ENCODE measurements at places on chromosomes 7 and 10. TPM values are rescaled to one million over a fixed set of nuclear protein-coding genes. Genes with fewer than 3 reads are reported as not detected.

- no peaks in the 10 kb centered on the region for H3K27me3 ChIP-seq
- H3K4me3 ChIP-seq = no peak overlapping the region
- H3K36me3 ChIP-seq = no peaks in the 10 kb centered on the region
These were observed 74.0 kb downstream of the INHBA start for GRCh38 chr7:41628901-41629300.

- H3K4me3 ChIP-seq = no peak overlapping the region
- H3K36me3 ChIP-seq = no peaks in the 10 kb centered on the region
- DNase-seq = no peak
- no peak overlapping the region for H3K27ac ChIP-seq
- peaks cover 8% of the 10 kb centered on the region for H3K4me1 ChIP-seq
These were observed 33.7 kb downstream of the DDC start for GRCh38 chr7:50531401-50531911.

The TRPV5 gene
- total RNA-seq = not detected

The ITGA8 gene
- total RNA-seq = not detected

GRCh38 chr10:11612021-11613001 lies 861 bp upstream of the USP6NL start:
- H3K36me3 ChIP-seq = no peaks in the 10 kb centered on the region
- peaks cover 24% of the 10 kb centered on the region for H3K4me1 ChIP-seq
- H3K27me3 ChIP-seq = no peaks in the 10 kb centered on the region
- DNase-seq = no peak

DNA sequence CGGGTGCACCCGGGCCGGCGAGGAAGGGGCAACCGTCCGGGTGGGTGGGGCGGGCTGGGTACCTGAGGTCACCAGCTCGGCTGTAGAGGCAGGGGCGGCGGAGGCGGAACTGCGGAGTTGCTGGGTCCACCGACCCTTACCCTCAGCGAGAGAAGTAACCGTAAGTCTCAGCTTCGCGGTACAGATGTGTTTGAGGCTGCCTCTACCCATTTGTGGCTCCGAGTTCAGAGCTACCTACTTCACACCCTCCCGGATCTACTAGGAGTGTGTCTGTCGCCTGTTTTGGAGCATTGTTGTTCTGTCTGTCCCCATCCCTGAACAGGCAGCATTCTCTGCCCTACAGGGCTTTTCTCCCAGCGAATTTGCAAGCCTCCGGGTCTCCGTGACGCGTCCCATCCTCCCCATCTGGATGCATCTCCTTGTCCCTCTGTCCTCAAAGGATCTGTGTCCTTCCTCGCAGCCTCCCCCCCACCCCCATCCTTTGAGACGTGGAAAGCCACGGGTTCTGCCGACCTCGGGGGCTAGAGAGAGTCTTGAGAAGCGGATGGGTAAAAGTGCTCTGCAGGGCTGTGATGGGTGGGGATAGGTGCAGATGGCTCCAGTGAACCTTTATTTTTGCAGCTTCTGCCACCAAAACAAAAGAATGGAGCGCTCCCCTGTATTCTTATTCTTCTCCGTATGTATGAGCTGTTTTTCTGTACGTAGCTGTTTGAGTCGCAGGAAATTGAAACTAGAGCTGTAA lies 757 bp downstream of the ANKIB1 start:
- no peaks in the 10 kb centered on the region for H3K36me3 ChIP-seq
- peaks cover 30% of the 10 kb centered on the region for H3K4me1 ChIP-seq
- peak overlapping the region; percentile 94 for H3K27ac ChIP-seq
- H3K27me3 ChIP-seq = no peaks in the 10 kb centered on the region
- H3K4me3 ChIP-seq = peak overlapping the region; percentile 81

The SPAM1 gene
- total RNA-seq = not detected

GRCh38 chr10:13853854-13854253 lies 267.1 kb downstream of the PRPF18 start:
- no peak overlapping the region for H3K4me3 ChIP-seq
- H3K27me3 ChIP-seq = no peaks in the 10 kb centered on the region
- no peak for DNase-seq
- no peaks in the 10 kb centered on the region for H3K4me1 ChIP-seq
- no peak overlapping the region for H3K27ac ChIP-seq
- no peaks in the 10 kb centered on the region for H3K36me3 ChIP-seq

The SPACDR gene
- total RNA-seq = not detected

All from transverse colon (tissue), 4 donors.